Fibroblast of upper back skin (primary cell): ENCODE measurements at places on chromosomes 1 and 21.
A peak's percentile ranks its signal among the peaks of the same experiment; 100 is the strongest.

- DNase-seq, result no peak
Measured at GRCh38 chr1:63450416-63450815, 72.6 kb downstream of the ITGB3BP start.

DNA sequence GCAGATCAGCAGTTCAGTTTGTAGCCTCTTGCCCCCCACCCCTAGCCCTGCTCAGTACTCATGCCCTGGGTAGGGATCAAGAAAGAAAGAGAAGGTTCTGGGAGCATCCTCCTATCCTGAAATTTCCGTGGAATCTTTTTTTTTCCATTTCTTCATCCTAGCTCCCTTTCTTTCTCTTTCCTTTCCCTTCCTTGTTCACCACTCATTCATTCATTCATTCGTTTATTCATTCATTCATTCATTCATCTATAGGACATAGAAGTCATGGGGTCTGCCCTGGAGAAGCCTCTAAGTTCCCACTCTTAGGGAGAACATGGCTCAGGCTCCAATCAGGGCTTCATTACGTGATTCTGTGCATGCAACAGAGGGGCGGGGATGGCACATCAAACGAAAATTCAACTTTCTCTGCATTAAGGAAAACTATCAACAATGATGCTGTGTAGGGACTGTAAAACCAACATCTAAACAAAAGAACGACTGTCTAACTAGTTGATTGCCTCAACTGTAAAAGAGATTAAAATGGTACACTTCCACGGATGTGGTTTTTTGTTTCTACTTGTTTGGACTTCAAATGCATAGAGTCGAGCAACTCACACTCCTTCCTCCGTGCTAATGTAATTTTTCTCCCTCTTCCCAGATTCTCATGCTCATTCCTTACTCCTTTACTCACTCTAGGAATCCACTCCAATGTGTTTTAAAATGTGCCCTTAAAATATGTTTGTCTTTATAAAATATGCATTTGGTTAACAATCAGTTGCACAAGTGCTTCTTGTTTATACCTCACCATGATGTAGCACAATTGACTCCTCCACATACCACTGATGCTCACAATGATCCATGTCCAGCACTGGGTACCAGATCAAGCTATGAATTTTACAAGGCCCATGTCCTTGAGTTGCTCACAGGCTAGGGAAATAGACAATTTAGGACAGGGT is 101.2 kb upstream of the SLC2A1 start:
- peak; percentile 45 for DNase-seq

DNA sequence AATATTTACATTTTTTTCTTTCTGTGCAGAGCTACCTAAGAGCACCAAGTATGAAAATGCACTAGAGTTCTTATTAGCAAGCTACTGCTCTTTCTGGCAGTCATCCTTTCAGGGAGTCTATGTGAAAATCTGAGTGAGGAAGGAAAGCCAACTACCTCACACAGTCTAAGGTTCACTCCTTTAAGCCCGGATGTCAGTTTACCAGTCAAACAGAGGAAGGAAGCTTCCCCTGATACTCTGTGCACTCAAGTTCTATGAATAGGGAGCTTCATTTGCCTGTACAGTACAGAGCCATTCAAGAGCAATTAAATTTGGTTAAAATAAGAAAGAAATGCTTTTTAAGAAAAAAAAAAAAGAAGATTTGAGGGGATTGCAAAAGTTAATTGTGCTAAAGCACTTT is 6.9 kb downstream of the COL11A1 start:
- DNase-seq, result no peak

GRCh38 chr1:199463521-199464127 is 563.9 kb upstream of the NR5A2 start:
- DNase-seq, result peak; percentile 75

DNA sequence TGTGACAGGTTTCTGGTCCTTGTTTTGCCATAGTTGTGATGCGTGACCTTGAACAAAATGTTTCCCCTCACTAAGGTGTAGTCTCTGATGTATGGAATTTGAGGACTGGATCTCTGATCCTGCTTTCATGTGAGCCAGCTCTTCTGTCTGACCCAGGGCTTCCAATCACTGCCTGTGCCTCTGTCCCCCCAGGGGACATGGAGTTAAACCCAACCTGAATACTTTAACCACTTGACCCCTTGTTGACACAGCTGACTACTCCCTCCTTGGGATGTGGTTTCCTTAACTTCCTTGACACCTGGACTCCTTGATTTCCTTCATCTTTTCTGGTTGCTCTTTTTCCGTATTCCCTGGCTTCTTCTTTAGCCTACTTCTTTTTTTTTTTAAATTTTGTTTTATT is 36.0 kb upstream of the SSBP3 start:
- no peak for DNase-seq

DNA sequence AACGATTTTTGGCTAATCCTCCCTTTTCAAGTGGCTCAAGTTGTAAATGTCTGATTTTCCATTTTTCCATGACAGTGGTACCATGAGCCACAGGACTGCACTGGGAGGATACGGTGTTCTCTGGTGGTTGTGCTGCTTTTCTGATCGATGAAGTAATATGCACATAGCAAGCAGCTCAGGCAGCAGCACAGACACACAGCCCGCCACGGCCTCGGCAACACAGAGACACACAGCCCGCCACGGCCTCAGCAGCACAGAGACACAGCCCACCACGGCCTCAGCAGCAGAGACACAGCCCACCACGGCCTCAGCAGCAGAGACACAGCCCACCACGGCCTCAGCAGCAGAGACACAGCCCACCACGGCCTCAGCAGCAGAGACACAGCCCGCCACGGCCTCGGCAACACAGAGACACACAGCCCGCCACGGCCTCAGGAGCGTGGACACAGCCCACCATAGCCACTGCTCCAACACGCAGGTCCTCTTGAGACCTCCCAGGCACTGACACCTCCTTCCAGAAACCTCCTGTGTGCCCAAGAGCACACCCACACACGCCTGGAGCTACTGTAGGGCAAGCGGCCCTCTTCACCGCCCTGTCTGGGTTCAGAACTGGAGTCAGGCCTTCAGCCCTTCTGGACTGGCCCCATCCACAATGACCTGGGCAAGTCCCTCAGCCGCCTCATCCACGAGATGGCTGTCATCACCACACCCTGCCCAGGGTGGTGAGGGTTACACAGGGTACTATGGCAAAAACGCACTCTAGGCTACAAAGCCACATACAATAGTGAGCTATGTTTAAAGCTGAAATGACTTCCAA is 10.4 kb downstream of the PTTG1IP start:
- DNase-seq, result no peak

- no peak for DNase-seq
Measured at GRCh38 chr1:54002544-54003248, 15.3 kb downstream of the LDLRAD1 start.
